ENCODE measurements at places on chromosomes 11 and 22.

DNA sequence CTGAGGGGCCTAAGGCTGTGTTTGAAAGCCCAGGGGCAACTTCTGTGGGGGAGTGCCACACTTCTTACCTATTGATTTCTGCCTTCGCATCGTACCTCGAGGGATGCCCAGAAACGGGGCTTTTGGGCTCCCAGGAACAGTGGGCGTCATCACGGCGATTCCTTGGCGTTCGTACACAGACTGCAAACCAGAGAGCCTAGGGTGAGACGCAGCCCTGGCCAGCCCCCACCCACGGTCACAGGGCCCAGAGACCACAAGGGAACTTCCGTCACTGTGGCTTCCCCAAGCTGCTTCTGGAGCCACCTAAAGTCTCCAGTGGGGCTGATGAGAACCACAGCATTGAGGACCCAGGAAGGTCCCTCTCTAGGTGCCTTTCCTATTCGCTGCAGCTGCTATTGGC is 91.9 kb downstream of the CTTN start:
- no peaks in the 10 kb centered on the region for H3K36me3 ChIP-seq
- H3K4me3 ChIP-seq = no peak overlapping the region
- no peak overlapping the region for H3K27ac ChIP-seq
- H3K4me1 ChIP-seq = no peaks in the 10 kb centered on the region
- no peak for DNase-seq
- no peaks in the 10 kb centered on the region for H3K27me3 ChIP-seq

DNA sequence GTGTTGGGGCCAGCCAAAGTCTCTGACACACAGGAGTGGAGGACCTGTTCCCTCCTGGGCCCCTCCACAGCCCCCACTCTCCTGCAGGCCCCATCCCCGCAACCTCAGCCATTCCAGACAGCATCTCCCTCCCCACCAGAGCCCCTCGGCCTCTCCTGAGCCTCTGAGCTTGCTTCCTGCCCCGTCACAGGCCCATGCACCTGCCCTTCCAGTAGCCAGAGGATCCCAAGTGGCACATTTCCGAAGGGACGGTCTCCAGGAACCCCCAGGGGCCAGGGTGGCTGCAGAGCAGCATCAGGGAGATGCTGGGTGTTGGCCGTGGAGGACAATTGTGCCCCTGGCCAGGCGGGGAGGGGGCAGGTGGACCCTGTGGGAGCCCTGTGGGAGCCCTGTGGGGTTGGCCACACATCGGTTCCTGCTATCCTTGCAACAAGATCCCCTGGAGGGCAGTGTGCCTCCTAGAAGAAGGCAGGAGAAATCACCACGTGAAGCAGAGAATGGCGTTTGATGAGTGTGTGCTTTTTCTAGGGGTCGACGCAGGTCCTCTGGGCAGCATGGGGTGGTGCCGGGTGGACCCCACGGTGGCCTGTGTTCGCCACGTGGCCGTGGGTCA is 45.3 kb upstream of the PPARA start:
- H3K4me1 ChIP-seq = peaks cover 7% of the 10 kb centered on the region
- H3K27ac ChIP-seq = no peak overlapping the region
- H3K36me3 ChIP-seq = peaks cover 9% of the 10 kb centered on the region
- no peaks in the 10 kb centered on the region for H3K27me3 ChIP-seq

DNA sequence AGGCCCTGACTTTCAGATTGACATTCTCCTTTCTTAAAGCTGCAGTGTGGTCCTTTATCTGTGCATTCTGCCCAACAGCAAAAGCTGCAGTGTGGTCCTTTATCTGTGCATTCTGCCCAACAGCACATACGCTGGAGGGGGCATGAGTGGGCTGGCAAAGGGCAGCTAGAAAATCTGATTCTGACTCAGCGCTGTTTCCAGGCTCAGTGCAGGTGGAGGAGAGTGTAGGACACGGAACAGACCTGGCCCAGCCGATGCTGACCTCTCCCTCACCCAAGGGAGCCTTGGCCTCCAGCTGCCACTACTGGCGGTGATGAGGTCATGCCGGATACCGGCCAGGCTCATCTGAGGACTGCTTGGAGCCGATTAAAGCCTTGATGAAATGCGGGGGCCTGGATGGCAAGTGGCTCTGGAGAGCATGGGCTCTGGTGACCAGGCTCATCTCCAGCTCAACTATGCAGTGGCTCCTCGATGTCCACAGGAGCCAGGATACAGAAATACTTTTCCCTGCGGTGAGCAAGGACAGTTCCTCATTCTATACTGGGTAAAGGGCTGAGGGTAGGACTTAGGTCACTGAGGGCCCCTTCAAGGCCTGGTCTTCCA is 84.6 kb downstream of the CLPB start:
- peaks cover 16% of the 10 kb centered on the region for H3K4me1 ChIP-seq
- no peak overlapping the region for H3K27ac ChIP-seq
- H3K27me3 ChIP-seq = no peaks in the 10 kb centered on the region
- no peak overlapping the region for H3K4me3 ChIP-seq
- no peak for DNase-seq
- no peaks in the 10 kb centered on the region for H3K36me3 ChIP-seq

DNA sequence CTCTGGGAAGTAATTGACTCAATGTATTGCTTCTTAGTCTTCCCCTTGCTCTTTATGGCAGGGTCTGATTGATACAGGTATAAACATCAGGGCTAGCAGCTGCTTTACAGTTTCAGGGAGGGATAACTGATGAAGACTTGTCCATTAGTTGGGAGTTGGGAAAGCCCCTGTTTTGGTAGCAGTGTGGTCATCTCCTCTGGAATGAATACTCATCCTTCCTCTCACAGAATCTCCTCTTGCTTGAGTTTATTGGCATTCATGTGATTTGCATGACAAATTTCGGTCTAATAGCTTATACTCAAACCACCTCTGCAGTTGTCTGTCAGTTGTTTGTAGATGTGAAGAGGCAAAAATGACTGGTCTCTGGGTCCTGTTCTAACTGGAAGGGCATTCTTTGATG is 79.7 kb downstream of the FAT3 start:
- H3K27me3 ChIP-seq = no peaks in the 10 kb centered on the region
- peaks cover 45% of the 10 kb centered on the region for H3K4me1 ChIP-seq
- H3K36me3 ChIP-seq = no peaks in the 10 kb centered on the region
- no peak overlapping the region for H3K4me3 ChIP-seq
- H3K27ac ChIP-seq = no peak overlapping the region
- DNase-seq = no peak

- no peak overlapping the region for H3K27ac ChIP-seq
- H3K4me3 ChIP-seq = no peak overlapping the region
- no peak for DNase-seq
- H3K27me3 ChIP-seq = no peaks in the 10 kb centered on the region
- H3K4me1 ChIP-seq = peaks cover 4% of the 10 kb centered on the region
- no peaks in the 10 kb centered on the region for H3K36me3 ChIP-seq
Measured at GRCh38 chr11:17877886-17878285, 135.0 kb downstream of the SERGEF start.

- H3K36me3 ChIP-seq = peaks cover 25% of the 10 kb centered on the region
- no peaks in the 10 kb centered on the region for H3K27me3 ChIP-seq
- H3K4me3 ChIP-seq = no peak overlapping the region
- no peak overlapping the region for H3K27ac ChIP-seq
- no peak for DNase-seq
Measured at GRCh38 chr11:60887556-60887955, 18.8 kb downstream of the PRPF19 start.

- H3K36me3 ChIP-seq = no peaks in the 10 kb centered on the region
- DNase-seq = no peak
- peaks cover 2% of the 10 kb centered on the region for H3K27me3 ChIP-seq
Measured at GRCh38 chr11:115500547-115501501, 3.4 kb downstream of the CADM1 start.

GRCh38 chr11:472272-472671 is 22.2 kb downstream of the PTDSS2 start:
- no peak overlapping the region for H3K27ac ChIP-seq
- peaks cover 3% of the 10 kb centered on the region for H3K36me3 ChIP-seq
- no peak overlapping the region for H3K4me3 ChIP-seq
- DNase-seq = no peak
- H3K27me3 ChIP-seq = no peaks in the 10 kb centered on the region

- H3K27ac ChIP-seq = no peak overlapping the region
- H3K27me3 ChIP-seq = no peaks in the 10 kb centered on the region
- no peak for DNase-seq
- no peak overlapping the region for H3K4me3 ChIP-seq
- H3K36me3 ChIP-seq = no peaks in the 10 kb centered on the region
- peaks cover 7% of the 10 kb centered on the region for H3K4me1 ChIP-seq
Measured at GRCh38 chr22:48586799-48587185, 1240.9 kb downstream of the BRD1 start.

DNA sequence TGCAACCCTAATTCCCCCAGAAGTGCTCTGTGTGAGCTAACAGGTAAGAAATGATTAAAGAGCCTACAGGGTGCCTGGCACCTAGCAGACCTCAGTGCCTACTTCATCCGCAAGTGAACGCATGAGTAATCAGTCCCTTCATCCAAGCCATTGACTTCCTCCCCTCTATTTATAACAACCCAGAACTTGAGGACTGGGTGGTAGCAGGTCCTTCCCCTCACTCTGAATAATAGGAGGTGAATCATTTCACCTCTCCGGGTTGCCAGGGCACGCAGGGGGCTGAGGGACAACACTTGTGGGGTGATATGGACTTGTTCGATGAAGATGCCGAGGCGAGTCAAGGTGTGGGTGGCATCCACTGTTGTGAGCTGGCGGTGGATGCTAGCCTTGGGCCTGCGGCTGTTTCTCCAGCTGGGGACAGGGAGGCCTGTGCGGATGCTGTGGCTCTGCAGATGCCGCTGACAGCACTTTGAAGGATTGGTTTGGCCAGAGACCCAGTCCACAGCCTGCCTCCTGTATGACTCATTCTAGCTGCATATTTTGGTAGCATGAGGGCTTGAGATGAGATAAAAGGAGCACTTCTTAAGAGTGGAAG is 11.7 kb upstream of the SORL1-AS1 start:
- DNase-seq = peak; percentile 68
- no peaks in the 10 kb centered on the region for H3K27me3 ChIP-seq
- no peak overlapping the region for H3K4me3 ChIP-seq
- H3K4me1 ChIP-seq = peaks cover 73% of the 10 kb centered on the region
- H3K27ac ChIP-seq = peak overlapping the region; percentile 97

DNA sequence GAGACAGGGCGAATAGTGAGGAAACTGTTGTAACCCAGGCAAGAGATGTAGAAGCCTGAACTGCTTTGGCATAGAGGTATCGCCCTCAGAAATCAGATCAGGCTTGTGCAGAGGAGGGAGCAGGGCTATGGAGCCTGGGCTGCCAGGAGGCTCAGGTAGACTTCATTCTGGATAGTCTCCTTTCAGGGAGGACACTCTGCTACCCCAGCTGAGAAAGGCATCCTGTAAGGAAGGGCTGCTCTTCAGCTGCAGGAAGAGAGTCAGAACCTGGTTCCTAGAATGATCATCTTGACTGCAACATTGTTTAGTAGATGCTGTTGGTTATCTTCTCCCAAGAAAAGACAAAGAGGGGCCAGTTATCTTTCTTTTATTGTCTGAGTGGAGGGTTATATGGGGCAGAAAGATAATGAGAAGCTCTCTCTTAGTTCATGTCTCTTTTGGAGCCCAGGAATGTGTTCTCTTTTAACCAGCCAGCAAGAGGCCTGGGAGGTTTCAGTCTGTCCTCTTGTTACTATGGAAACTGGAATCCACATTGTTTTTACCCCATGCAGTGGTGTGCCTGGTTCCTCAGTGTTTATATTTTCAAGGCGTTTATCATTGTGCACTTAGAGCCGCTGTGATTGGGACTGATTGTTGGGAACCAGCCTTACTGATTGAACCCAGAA is 95.7 kb downstream of the STIM1 start:
- no peak overlapping the region for H3K4me3 ChIP-seq

DNA sequence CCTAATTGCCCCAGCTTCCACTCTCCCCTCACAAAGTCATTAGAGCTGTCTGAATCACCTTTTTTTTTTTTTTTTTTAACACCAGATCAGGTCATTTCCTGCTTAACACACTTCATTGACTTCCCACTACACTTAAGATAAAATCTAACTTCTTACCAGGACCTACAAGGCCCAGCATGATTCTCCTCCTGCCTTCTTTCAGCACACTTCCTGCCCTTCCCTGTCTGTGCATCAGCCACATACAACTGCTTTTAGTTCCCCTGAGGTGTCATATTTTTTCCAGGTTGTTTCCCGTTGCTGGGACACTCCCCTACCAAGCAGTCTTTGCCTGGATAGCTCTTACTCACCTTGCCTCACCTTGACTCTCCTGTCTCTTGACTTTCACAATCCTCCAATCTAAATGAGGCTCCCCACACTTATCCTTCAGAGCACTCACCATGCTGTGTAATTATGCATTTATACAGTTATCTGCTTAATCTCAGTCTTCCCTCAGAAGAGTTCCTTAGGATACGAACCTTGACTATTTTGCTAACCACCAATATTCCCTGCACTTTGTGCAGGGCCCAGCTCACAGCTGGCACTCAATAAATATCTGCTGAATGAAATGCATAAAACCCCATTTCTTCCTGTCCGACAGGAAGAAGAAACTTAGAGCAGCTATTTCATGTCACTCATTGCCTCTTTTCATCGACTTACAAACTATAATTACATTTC is 96.6 kb upstream of the AKIP1 start:
- no peaks in the 10 kb centered on the region for H3K27me3 ChIP-seq
- H3K4me3 ChIP-seq = no peak overlapping the region
- no peak for DNase-seq
- H3K4me1 ChIP-seq = peaks cover 27% of the 10 kb centered on the region
- H3K27ac ChIP-seq = no peak overlapping the region

- H3K4me1 ChIP-seq = no peaks in the 10 kb centered on the region
- no peak overlapping the region for H3K4me3 ChIP-seq
- H3K27me3 ChIP-seq = no peaks in the 10 kb centered on the region
- H3K36me3 ChIP-seq = peaks cover 40% of the 10 kb centered on the region
- no peak for DNase-seq
- H3K27ac ChIP-seq = no peak overlapping the region
Measured at GRCh38 chr11:70359451-70360205, 38.7 kb upstream of the CTTN start.
